Endothelial cell of umbilical vein (primary cell): ENCODE measurements at places on chromosomes 6 and 20. TPM values are rescaled to one million over a fixed set of nuclear protein-coding genes. Genes with fewer than 3 reads are reported as not detected.

The HELZ2 gene
- polyA plus RNA-seq, result 10.6 and 16.2 TPM in 2 replicates

The MED23 gene
- polyA plus RNA-seq, result 16.9 and 17.9 TPM in 2 replicates

DNA sequence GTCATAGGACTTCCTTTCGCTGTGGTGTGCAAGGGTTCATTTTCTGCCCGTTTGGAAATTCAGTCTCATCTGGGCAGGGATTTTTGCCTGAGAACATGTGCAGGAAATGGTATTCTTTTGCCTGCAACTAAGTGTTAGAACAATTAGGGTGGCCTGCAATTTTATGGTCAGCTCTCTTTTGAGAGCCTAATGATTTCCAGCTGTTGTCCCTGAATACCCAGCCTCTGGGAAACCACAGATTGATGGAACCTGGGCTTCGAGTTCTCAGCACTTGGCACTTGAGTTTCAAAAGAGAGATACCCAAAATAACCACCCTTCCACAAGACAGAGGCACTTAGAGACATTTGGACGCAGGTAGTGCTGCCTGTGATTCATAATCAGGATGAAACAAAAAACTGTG is 217.2 kb upstream of the FOXA2 start:
- no peak for DNase-seq

The SLA2 gene
- polyA plus RNA-seq, result 0.03 TPM in 1 of 2 replicates, not detected in the other

- peak; percentile 55 for DNase-seq
These were observed 62.0 kb downstream of the FAM50B start for GRCh38 chr6:3911130-3911529.

GRCh38 chr20:39605908-39606307 is 643.8 kb downstream of the DHX35 start:
- no peak for DNase-seq

DNA sequence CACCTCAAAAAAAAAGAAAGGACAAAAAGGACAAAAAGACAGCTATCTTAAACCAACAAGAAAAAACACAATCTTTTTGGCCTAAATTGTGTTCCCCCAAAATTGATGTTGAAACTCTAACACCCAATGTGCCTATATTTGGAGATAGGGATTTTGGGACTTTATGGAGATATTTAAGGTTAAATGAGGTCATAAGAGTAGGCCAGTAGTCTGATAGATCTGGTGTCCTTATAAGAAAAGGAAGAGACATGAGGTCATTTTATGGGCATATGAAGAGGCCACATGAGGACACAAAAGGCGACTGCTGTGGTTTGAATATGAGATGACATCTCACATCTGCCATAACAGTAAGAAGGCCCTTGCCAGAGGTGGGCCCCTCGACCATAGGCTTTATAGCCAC is 49.5 kb downstream of the TRIM38 start:
- no peak for DNase-seq

The MUC22 gene
- not detected in 2 replicates for polyA plus RNA-seq

The STK4 gene
- polyA plus RNA-seq, result 7.0 and 9.1 TPM in 2 replicates

GRCh38 chr6:79612918-79613317 is 18.2 kb upstream of the SH3BGRL2 start:
- DNase-seq, result no peak

The DCDC2 gene
- polyA plus RNA-seq, result not detected in 2 replicates

GRCh38 chr20:51487565-51488268 is 54.8 kb downstream of the NFATC2 start:
- DNase-seq, result peak; percentile 50

DNA sequence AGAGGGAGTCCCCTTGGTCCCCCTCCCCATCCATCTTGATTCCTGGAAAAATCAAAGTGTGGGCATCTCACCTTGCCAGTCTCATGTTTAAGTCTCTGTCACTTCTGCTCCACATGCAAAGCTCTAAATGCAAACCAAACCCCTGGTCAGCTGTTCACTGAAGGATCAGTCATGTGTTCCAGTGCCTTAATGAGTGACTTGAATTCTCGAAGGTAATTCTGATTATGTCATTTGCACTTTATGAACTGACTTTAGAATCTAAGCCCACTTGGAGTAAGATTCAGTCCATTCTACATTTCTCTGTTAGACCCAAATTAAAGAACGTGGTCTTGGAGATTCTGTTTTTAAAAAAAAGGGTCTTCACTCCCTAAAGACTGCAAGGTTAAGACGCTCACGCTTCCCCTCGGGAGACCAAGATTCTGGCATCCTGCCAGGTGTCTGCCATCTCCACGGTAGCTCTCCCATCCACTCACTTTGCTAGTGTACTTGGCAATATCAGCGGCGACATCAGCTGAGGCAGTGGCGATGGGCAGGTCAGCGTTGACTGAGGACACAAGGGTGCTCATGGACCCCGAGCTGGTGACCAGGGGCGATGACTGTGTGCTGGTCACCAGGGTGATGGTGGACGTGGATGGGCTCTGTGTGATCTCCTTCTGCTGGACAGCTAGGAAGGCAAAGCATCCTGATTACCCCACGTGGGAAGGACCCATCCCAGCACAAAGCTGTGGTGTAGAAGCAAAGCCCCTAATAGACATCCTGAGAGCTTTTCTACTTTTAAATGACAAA is 120.5 kb downstream of the ZMYND8 start:
- DNase-seq, result no peak

- no peak for DNase-seq
These were observed 187.1 kb downstream of the BMP7 start for GRCh38 chr20:57079031-57080005.

GRCh38 chr6:130841128-130841728 is 14.0 kb downstream of the SMLR1 start:
- no peak for DNase-seq

DNA sequence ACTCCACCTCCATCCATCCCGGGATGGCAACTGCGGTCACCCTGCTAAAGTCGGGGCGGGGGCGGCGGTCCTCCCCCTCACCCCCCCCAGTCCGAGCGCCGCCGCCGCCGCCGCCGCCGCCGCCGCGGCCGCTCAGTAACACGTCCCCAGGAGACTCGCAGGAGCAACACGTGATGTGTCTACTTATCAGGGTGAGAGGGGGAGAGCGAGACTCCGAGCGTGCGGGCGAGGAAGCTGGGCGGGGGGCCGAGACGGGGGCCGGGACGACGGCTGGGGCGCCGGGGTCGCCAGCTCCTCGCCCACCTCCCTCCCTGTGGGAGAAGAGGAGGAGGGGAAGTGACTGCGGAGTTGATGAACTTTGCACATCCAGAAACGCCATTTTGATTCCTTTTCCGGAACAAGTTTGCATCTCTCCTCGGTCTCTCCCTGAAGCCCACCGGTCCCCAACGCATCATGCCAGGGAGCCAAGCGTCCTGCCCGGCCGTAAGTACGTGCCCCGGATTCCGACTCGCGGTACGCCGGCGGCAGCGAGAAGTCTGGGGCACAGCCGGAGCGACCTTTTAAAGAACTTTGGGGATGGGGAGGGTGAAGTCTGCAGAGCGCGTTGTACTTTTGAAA is at the start of gene RREB1:
RREB1 (plus strand) TSS at position 384 of the 618 bp plus-strand sequence. CDS start 73,951 bp downstream, outside the sequence.
- DNase-seq, result peak; percentile 68

The C2 gene
- not detected in 2 replicates for polyA plus RNA-seq

The TRIM15 gene
- not detected in 2 replicates for polyA plus RNA-seq

DNA sequence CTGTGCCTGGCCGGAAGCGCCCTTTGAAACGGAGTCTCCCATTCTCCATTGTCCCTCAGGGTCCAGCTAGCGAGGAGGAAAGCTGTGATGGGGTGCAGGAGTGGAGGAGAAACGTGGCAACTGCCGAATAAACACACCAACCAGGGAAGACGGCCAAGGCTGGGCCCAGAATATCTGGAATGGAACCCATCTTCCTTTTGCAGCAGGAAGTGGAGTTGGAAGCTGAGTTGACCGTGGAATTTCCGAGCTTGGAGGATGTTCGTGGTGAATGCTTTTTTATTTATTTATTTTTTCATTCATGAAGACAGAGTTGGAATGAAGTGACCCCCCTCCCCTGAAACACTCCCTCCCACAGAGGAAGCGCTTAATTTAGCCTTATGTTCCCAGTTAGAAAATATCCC is 105.6 kb upstream of the RNF24 start:
- DNase-seq, result peak; percentile 61

The TREML2 gene
- not detected in 2 replicates for polyA plus RNA-seq

The ENPP4 gene
- polyA plus RNA-seq, result 1.4 and 1.5 TPM in 2 replicates

DNA sequence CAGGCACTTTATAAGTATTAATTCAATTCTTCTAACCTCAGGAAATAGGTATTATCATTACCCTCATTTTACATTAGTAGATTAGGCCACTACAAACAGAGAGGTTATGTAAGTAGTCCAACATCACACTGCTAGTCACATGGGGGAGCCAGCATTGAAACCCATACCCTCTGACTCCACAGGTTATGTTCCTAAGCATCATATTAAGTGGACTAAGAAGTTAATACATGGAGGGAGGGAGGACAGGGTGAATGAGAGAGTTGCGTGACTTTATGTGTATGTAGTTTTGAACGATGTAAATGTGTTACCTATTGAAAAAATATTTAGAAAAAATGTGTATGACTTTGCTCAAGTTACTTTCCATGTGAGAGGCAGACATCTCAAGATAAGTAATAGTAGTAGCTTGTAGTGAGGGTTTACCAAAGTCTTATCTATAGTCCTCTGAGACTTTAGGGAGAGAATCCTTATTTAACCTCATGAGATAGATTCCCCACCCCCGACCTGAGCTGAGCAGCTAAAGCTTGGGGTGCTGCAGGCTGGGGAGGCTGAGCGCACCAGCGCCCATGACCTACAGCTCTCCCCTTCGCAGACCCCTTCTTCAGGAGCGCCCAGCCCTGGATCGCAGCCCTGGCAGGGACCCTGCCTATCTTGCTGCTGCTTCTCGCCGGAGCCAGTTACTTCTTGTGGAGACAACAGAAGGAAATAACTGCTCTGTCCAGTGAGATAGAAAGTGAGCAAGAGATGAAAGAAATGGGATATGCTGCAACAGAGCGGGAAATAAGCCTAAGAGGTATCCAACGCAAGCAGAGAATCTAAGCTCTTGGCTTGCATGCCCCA is 7.5 kb downstream of the BTN3A2 start:
- DNase-seq, result no peak

- no peak for DNase-seq
These were observed 243.1 kb downstream of the CDH26 start for GRCh38 chr20:60201198-60201835.

DNA sequence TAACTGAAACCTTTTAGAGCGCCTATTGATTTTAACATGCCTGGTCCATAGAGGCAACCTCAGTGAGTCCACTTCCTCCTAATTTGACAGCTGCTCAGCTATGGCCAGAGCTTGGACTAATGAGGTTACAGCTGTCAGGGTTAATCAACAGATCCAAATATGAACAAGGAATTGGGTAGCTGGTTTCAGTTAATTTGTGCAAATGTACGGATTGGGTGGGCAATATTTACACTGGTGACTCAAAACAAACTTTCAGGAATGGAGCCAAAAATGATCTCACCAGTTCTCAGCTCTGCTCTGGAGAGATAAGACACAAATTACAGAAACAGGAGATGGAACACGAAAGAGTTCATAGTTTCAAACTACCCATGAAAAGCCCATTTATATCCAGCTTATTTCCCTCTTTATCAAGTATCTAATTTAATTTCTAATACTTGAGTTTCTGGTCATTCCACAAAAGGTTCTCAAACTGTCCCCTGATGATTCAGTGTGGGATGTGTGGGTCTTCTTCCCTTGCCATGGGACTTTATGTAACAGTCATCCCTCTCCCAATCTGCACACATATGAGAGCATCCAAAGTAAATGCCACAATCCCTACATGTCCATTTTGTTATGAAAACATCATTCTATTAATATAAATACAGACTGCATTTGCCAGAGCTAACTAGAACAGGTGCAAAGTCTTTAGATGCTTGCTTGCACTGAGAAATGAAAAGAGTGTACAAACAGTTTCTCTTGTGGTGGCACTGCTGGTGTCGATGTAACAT is 149.9 kb downstream of the RPS12 start:
- DNase-seq, result peak; percentile 97

GRCh38 chr6:22965889-22966288 is 396.5 kb downstream of the HDGFL1 start:
- no peak for DNase-seq

The FERMT1 gene
- polyA plus RNA-seq, result 0.11 TPM in 2 replicates

- DNase-seq, result no peak
These were observed 851.0 kb upstream of the EPHA7 start for GRCh38 chr6:94270091-94270948.

The ZC2HC1B gene
- polyA plus RNA-seq, result not detected in 2 replicates

DNA sequence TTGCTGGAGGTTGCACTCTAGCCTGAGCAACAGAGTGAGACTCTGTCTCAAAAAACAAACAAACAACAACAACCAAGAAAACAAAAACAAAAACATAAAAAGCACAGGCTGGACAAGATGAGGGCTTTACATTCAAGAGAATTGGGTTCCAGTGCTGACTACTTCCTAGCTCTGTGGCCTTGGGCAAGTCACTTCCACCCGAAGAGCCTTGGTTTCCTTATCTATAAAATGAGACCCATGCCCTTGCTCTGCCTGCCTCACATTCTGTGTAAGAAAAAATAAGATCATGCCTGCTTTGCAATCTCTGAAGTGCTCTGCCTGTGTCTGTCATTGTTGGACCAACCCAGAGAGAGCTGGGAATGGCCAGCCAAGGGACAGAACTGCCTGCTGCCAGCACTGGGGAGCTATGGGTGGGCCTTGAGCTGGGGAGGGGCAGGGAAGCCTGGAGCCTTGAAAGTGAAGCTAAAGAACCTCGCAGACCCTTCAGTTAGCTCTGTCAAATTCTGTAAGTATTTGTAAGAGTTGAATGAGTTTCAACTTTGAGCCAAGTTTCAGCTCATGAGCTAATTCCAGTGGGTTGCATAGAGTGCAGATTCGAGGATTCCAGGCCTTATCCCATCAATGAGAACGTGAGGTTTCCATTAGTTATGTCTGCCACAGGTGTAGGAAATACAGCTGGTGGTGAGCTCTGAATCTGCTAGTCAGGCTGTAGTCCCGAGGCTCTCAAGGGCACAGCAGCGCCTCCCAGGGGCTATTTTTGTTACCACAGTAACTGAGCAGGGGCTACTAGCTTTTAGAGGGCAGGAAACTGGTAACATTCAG is 93.2 kb downstream of the DLGAP4 start:
- DNase-seq, result peak; percentile 73

The DEFB132 gene
- not detected in 2 replicates for polyA plus RNA-seq

The FAM83C gene
- not detected in 2 replicates for polyA plus RNA-seq

DNA sequence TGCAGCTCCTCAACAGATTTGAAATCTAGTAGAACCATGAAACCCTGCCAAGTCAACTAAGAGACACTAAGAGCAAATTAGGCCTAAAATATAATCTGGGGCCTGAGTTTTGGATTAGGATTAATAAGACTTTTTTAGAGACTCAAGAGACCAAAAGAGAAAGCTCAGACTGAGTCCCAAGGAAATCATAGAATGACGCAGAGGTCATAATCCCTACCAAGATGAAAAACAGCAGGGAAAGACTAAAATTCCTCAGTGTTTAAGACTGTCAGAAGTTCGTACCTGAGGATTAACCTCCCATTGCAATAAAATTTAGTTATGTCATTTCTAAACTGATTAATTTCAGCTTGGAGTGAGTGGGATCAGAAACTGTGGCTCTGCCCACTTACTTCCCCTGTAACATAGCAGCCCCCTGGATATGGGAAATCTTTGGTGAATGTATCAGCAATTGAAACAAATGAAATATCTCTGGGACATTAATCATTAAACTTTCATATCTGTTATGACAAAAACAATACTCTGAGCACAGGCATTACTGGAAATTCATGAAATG is 200.3 kb downstream of the EDN1 start:
- no peak for DNase-seq

GRCh38 chr6:71394926-71395325 is 106.3 kb downstream of the OGFRL1 start:
- no peak for DNase-seq
